ENCODE measurements at places on chromosomes 6 and 20.

DNA sequence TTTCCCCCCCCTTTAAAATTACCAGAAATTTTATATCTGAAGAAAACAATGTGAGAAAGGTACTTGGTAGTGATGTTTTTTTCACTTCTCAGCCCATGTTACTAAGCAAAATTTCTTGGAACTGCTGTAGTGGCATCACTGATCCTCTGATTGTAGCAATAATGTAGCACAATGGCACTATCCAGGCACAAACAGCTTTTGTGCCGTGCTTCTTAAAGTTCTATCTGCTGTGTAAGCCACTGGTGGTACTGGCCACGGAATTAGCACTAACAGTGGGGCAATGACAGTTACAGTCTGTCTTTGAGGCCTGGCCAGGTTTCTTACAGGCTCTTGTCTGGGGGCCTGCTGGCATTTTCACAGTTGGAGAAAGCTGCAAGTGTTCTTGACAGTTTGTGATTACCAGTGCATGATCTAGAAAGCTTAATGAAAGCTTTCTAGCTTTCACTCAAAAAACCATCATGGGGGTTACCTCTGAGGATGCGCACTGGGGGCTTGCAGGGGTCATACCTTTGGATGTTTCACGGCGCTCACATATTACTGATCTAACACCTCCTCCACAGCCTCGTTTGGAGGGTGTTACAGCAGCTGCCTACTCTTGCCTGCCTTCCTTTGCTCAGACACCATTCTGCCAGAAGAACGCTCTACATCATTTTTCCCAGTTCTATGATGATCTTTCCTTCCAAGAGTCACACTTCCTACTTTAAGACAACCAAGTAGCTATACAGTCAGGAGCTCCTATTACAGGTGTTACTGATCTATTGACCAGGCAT lies 58.4 kb upstream of the ARMH2 start:
- DNase-seq = no peak

- DNase-seq = no peak
Observed at GRCh38 chr6:112934433-112935327, 587.5 kb downstream of the RFPL4B start.

DNA sequence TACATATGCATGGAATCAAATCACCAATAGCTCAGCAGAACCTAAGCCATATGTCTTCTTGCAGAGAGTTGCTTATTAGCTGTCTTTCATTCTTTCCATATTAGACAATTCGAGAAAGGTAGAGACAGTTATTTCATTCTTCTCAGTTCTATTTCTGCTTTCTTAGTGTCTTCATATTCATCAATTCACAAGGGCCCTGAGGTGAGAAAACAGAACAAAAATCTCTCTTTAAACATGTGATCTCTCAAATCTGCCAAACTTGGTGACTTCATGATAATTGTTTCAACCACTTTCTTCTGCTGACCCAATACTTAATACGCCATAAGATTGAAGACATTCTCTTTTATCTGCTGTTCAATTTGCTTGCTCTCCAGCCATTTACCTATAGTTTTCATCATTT lies 229.7 kb upstream of the MARCKS start:
- DNase-seq = no peak

- no peak for DNase-seq
Observed at GRCh38 chr20:53677447-53678314, 84.0 kb upstream of the ZNF217 start.

GRCh38 chr6:12947151-12947871 lies 230.7 kb downstream of the PHACTR1 start:
- no peak for DNase-seq

DNA sequence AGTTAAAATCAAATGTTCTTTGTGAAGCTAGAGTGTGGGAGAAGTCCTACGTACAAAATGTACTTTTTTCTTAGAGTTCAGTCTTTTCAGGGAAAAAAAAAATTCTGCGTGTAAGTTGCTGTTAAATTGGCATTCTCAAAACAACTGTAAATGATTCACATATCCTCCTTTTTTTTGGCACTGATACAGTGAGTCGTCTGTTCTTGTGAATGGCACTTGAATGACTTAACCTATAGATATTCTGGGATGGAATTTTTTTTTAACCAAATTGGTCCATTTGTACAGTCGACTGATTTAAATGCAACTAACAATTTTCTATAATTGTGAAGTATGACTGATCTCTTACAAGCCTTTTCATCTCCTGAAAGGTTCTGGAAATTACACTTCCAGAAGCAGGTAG lies 5.5 kb upstream of the JAG1 start:
- no peak for DNase-seq

DNA sequence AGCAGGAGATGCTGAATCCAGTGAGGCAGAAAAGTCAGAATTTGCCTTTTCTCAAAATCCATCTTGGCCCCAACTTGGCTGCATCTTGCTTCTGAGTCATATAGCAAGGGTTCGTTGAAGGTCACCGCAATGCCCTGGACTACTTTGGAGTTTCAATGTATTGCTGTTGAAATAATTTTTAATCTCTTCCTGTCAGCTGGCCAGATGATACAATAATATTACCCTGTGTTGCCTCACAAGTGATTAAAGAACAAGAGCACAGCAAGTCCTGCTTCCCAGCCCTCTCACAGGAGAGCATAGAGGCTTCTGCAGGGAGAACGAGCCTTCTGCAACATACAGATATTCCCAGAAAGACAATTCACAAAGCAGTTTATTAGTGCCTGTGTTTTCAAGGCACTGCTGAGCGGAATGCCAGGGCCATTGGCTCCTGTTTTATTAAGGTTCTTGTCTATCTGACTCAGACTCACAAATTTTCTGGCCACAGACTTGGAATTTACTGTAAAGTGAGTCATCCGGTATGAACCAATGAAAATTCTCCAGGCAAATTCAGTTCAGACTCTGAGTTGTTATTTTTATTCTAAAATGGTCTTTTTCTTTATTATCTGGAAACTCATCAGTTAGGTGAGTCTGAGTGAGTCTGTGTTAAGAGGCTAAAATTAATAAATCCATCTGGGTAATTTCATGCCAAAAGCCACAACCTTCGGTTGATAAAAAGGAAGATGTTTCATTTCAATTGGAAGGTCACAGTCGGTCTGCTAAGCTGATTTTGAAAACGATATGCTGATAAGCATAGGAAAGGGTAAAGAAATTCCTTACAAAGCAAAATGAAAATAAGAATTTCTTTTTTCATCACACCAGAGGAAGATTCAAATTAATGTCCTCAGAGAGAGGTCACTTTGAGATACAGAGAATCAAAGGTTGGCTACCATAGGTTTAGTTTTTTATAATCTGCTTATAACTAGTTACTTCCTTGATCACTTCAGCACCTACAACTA lies 289.4 kb upstream of the STXBP5 start:
- DNase-seq = no peak

DNA sequence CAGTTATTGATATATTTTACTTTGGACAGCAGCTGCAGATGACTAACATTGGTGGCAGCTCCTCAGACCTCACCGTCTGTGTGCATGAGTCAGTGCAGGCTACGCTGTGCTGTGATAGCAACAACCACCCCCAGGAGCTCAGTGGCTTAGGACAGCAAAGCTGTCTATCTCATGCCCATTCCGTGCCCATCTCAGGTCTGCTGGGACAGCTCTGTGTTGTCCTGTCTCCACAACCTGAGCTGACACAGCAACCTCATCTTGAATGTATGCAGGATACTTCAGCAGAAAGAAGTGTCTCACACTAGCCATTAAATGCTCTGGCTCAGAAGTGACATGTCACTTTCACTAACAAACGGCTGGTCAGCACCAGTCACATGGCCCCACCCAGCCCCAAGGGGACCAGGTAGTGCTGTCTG lies 47.7 kb downstream of the BANF2 start:
- DNase-seq = no peak

DNA sequence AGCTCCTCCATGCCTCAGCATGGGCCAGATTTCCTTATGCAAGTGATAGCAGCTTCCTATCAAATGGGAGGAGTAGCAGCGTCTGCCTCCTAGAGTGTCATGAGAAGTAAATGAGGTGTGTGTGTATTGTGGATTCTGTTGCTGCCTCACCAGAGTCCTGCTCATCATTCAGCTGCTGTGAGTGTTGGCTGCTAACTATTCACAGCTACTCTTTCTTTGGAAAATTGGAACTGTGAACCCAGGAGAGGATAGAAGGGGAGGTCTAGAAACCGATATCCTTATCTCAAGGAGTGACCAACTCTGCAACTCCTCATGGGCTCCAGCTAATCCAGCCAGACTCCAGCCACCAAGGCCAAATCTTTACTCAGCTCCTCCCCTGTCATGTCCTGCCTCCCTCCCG lies 63.3 kb downstream of the TOX2 start:
- DNase-seq = no peak

DNA sequence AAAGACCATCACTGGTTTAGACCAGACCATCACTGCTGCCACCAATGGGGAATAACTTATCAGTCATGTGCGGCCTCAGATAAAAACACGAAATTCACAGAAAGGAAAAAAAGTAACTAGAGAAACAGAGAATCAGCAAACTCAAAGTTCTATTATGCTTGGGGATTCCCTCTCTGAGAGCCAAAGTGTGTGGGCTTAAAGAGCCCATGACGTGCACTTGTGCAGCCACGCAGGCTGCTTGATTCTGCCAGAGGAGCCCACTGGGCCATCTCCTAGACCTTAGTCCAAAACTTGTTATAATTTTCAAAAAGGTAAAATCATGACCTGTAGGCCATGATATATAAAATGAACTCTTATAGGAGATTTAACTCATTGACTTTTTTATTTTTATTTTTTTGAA lies 15.2 kb downstream of the RAB44 start:
- no peak for DNase-seq

DNA sequence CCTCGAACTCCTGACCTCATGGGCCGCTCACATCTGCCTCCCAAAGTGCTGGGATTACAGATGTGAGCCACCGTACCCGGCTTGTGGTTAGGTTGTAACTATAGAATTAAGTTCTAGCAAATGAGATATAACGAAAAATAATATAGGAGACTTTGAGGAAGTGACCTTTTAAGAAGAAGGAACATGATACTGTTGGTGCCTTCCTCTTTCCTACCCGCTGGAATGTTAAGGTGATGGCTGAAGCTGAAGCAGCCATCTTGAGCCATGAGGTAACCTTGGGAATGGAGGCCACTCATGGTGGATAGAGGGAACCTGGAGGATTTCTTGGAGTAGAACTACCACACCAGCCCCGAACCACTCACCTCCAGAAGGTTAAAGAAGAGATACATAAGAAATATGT lies 48.1 kb upstream of the MDGA1 start:
- DNase-seq = no peak
